ENCODE measurements at places on chromosomes 1 and 21. TPM values are rescaled to one million over a fixed set of nuclear protein-coding genes. Genes with fewer than 3 reads are reported as not detected.

DNA sequence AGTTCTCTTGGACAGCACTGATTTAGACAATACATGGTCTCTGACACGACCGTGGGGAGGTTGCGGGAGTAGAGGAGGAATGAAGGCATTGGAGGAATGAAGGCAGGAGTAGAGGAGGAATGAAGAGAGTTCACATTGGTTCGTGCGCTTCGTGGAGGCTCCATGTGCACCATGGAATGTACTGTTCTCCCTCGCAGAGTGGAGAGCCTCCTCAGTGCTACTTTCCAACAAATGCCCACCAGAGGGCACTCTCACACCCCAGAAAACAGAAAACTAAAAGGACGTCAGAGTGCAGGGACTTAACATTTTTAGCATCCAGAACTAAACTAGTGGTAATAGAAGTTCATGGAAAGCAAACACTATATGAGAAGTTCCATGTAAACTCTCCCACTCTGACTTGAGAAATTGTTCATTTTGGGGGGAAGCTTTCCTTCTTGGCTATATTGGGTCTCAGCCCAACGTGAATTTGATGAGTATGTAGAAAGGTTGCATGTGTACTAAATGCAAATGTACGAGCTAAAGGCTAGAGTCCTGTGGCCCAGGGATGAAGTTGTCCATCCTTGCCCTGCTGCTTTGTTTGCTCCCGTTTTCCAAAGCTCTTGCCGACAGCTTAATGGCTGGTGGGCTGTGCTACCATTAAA lies 211.6 kb downstream of the LMX1A start:
- peak; percentile 69 for DNase-seq

DNA sequence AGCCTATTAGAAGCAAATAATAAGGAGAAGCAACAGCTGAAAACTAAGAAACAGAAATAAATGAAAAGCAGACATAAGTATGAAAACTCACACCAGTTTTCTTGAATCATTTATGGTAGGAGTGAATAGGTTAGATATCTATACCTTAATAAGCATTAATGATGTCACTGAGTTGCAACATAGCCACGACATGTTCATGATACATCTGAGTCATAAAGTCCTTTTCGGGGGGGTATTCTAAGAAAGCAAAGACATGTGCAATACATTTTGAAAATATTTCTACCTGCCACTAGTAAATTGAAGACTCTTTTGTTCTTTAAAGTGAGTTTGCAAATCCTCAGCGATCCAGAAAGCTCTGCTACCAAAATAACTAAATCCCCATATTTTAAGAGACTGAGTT lies 7.2 kb downstream of the CD34 start:
- no peak for DNase-seq

MYCL gene
- 4.3 TPM for total RNA-seq

DNA sequence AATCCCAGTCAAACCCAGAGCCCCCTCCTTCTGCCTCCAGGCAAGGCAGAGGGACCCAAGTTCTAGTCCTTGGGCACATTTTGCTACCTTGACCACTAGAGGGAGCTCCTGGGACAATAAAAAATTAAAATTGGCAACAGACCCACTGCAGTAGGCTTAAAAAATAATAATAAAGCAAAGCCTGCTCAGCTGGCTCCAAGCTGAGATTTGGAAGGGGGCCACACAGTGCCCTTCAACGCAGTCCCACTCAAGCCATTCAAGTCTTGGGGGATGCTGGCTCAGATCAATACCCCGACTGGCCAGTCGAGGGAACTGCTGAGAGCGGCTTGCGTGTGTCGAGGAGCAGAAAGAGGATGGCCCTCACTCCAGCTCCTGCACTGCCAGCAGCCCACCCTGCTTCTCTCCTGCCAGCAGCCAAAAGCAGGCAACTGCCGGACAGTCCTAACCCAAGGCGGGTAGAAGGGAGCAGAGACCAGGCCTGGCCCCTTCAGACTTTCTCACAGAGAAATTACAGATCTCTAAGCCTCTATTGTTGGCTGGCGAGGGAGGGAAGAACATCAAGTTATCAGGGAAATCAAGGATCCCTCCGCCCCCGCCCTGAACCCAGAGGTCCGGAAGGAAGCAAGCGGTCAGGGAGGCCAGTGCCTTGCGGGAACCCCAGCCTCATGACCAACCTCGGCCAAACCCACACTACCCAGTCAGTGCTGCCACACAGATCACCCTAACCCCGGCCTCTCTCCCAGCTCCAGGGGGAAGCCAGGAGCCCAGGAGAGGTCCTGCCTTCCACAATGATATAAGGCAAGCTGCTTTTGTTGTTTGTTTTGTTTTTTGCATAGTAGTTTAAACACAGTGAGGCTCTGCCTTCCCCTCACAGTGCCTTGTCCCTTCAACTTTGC lies 4.9 kb upstream of the ALDH4A1 start:
- peak; percentile 66 for DNase-seq

LRRC38 gene
- total RNA-seq = not detected

DNA sequence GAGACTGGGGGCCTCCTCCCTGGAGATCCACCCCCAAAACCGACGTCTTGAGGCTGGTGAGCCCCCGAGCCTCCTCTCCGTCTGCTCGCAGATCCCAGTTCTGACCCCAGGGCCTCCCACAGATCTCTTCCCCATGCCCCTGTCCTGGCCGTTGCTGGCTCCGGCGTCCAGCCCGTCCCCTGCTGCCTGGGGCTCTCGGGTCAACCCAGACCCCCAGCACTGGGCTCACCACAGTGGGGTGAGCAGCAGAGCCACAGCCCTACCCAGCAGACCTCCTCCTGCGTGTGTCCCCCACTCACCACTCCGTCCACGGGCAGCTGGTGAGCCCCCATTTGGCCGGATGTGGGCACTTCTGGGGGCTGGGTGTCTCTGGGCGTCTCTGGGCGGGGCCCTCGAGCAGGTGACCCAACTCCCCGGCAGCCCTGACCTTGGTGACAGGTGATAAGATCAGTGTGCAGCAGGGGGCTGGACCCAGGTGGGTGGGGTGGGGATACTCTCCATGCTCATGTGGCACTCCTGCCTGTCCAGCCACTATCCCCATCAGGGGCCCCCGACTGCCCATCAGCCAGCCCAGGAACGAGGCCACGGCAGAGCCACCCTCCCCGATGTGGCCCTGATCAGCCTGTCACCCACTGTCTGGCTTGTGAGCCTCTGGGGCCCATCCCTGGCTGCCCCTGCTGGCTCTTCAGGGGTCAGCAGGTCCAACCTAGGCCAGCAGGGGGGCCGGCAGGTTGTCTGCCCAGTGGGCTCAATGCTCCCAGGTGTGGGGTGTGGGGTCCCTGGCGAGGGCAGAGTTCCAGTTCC lies 709 bp downstream of the TNFRSF14 start:
- DNase-seq = no peak

- peak; percentile 87 for DNase-seq
Measured at GRCh38 chr1:154501423-154502065, 475 bp upstream of the TDRD10 start.

DTL gene
- total RNA-seq = 8.7 TPM

DNA sequence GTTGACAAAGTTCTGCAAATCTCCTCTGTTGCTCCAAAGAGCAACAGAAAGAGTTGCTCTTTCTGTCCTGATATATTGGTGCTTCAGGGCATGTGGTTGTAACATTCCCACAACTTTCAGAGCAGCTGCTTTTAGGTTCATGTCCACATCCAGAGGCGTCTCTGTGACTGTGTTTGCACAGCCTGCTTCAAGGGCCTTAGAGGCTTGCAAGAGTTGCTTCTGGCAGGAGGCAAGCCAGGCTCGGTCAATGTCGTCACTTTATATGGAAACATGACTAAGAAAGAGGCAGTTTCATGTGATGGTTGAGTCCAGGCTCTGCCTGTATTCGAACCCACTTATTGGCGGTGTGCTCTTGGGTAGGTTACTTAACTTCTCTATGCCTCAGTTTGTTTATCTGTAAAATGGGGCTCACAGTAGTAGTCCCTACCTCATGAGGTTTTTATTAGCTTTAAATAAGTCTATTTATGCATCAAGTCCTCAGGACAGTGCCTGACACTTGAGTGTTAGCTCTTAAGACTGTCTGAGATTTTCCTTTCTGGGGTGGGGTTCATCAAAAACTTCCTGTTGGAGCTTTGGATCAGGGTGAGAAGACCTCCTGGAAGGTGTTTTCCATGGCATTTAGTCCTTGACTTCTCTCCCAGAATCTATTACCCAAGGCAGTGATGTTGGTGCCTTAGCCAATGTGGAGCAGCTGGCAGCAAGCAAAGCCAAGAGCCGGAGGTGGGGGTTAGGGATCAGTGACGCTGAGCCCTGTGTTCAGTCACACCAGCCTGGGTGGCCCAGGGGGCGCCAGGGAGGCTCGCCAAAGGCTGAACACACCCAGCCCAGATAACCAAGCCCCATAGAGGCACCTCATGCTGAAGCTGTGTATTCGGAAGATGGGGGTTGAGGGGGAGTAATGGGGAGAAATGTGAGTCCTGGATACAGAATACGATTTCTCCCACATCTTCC lies 18.9 kb downstream of the LHX4 start:
- DNase-seq = no peak

- no peak for DNase-seq
Measured at GRCh38 chr1:244296003-244296402, 155.7 kb downstream of the ADSS2 start.

DNA sequence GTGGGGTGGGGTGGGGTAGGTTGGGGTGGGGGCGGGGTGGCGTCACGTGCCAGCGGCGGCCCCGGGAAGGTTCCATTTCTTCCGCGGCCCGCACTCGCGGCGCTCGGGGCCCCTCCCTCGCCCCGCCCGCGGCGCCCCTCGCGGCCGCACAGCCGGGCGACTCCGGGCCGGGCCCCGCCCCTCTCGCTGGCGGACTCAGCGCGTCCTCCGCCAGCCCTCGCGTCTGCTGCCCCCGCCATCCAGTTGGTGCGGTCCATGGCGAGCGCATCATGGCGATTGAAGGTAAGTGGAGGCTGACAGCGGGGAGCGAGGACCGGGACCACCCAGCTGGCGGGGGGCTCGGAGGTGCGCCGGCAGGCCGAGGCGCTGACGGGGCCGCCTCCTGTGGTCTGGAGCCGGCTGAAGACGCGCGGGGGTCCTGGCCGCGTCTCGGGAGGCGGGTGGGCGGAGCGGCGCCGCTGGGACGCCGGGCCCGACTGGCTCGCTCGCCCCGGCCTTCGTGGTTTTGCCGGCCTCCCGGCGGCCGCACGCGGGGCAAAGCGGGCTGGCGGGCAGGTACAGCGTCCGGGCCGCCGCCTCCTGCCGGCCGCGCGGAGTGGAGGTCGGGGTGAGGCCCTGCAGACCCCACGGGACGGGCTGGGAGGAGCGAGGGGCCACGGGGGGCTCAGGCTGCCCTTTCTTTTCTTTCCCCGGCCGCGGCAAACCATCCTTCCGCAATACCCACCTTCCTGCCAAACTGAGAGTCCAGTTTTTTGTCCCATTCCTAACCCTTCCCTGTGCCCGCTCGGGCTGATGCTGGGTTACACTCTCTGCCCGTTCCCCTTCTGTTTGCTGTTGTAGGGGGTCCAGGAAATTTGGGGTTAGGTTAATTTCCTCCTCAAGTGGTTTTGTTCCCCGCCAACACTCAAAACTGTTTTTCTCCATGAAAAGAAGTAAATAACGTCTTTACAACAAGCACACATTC lies at the start of gene SYT14:
SYT14 (plus strand) TSS at position 222 of the 964 bp plus-strand sequence; CDS start at position 270, 48 bp downstream.
- no peak for DNase-seq

DMRTA2 gene
- total RNA-seq = not detected

- DNase-seq = peak; percentile 53
Measured at GRCh38 chr1:205518661-205519540, 14.4 kb downstream of the CDK18 start.

GRCh38 chr1:234781241-234782065 lies 171.5 kb upstream of the IRF2BP2 start:
- DNase-seq = no peak

GRCh38 chr1:229848752-229849677 lies 218.0 kb upstream of the GALNT2 start:
- peak; percentile 36 for DNase-seq

GRCh38 chr1:111221633-111222291 lies 5.8 kb upstream of the CHI3L2 start:
- no peak for DNase-seq

DNA sequence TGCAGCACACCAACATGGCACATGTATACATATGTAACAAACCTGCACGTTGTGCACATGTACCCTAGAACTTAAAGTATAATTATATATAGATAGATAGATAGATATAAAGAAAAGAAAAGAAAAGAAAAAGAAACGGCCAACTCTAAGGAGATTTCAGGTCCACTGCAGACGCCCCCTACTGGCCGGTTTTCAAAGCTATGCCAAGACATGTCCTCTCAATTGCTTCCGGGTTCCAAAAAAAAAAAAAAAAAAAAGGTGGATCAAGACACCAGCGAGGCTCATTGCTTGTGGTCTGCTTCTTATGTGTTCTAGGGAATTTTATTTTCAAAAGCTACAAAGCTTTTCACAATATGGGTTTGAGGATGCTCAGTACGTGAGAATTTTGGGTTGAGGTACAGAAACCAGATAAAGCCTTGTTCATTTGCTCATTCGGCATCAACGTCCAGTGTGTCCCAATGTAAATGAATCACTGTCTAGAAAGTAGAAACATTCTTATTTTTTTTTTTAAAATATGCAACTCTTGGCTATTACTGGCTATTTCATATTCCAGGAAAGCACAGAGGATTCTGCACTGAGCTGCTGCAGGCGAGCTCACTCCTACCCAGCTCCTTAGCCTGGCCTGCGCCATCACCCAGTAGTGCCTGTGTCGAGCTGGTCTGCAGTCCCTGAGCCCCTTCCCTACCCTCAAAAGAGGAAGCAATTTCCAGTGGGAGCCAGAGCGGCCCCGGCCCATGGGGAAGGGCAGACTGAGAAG lies 643.0 kb downstream of the KIF26B start:
- no peak for DNase-seq

RSPH1 gene
- total RNA-seq = 10.7 TPM

NMNAT2 gene
- 1.1 TPM for total RNA-seq

GRCh38 chr21:26169061-26169610 lies 1.4 kb downstream of the APP start:
- no peak for DNase-seq

- no peak for DNase-seq
Measured at GRCh38 chr1:147337040-147337630, 94.7 kb downstream of the CHD1L start.

NDC1 gene
- total RNA-seq = 15.6 TPM

DNA sequence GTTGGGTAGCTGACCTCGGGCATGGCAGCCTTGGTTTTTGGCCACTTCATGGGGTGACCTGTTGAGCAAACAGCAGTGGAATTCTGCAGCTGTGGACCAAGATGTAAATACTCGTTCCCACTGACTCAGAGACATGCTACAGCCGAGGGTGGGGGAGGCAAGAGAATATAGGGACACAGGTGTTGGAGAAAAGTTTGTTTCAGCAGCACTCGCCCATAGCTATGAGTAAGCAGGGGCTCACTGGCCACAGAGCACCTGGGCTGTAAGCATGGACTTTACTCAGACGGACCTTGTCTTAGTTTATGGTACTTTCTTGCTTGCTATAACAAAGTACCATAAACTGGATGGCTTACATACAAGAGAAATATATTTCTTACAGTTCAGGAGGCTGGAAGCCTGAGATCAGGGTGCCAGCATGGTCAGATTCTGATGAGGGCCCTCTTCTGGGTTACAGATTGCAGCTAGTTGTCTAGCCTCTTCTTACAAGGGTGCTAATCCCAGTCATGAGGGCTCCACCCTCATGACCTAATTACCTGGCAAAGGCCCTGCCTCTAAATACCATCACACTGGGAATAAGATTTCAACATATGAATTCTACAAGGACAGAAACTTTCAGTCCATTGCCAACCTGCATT lies 437.2 kb upstream of the DAB1 start:
- no peak for DNase-seq
